CD14-positive monocyte (primary cell): ENCODE measurements at places on chromosomes 6 and 20.

DNA sequence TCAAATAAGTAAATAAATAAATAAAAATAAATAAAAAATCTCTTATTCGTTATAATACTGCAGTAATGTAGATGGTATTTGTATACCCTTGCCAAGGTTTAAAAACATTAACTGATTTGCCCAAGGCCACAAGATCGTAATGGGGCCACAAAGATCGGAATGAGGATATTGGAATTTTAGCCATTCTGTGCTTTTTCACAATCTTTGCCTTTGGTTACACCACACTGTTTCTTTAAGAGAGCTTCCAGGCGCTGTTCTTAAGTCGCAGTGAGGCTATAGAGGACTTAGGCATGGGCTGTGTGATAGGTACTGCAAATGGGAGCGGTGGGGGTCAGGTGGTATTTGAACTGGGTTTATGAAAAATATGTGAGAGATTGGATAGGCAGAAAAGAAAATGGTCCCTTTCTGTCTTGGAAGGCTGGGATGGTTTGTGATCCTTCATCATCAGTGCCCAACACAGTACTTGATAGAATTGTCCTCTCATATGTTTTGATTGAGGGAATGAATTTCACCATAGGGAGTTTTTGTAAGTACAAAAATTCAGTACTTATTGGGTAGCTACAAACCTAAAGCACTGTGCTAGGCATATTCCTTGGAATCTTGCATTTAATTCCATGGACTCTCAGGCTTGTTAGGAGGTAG, 1.4 kb downstream of the NUS1 start:
- DNase-seq, result no peak

- no peak for DNase-seq
These were observed 32.7 kb downstream of the CENPW start for GRCh38 chr6:126372626-126373025.

- DNase-seq, result no peak
These were observed 12.0 kb downstream of the PLAGL2 start for GRCh38 chr20:32195581-32195980.

GRCh38 chr20:24657196-24657595, 187.8 kb downstream of the SYNDIG1 start:
- DNase-seq, result no peak

GRCh38 chr6:4179960-4180651, 44.7 kb upstream of the ECI2 start:
- DNase-seq, result no peak

DNA sequence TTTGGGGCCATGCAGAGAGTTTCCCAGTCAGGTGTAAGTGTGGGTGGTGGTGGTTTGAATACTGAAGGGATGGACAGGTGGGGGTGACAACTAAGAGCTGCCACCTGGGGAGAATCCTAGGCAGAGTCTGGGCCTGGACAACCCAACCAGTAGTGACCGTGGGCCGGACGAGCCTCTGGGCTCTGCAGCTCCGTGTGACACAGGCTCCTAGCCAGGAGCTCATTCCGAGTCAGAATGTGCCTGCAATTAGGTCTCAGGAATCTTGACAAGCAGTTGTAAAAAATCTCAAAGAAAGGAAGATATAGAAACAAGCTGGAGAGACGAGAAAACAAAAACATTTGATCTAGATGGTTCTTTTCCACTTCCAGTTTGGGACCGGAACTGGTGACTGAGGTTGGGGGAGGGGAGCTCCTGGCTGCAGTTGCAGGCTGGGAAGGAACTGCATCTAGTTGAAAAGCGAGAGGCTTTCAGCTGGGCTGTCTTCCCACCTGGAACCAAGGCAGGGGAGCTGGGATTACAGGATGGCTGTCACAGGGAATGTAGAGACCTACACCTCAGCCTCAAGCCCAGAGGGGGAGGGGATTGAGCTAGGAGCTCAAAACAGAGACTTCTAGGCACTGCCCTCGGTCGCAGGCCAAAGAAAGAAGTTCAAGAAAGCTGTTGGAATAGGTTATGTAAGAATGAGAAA, 156.9 kb downstream of the PAX1 start:
- DNase-seq, result no peak

DNA sequence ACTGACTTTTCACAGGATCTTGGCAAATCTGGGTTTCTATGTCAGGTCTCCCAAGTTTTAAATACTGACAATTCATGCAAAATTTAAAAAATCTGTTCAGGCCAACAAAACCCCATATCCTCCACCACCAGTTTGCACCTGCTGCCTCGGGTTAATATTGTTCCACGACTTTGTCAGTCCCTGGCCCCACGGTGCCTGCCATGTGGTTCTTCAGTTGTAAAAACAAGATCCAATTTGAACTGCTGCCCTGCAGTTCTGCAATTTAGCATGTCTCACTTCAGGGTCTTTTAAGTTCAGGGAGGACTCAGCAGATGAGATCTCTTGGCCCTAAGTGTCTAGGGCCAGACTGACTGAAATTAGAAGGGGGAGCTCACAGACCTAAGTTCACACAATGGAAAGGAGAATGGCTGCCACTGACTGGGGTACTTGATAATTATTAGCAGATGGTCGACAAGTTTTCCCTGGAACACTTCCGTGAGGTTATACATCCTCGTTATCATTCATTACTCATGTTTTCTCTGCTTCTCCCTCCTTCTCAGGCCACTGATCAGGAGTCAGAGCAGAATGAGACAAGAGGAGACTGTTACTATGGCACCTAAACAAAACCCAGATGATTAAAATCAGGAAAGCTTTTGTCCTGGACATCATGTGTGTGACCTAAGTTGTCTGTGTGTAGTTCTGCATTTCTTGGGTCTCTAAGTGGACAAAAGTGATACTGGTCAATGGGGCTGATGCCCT, 223.6 kb downstream of the KIF16B start:
- no peak for DNase-seq

GRCh38 chr20:35359335-35359950, 52.3 kb downstream of the UQCC1 start:
- DNase-seq, result no peak

DNA sequence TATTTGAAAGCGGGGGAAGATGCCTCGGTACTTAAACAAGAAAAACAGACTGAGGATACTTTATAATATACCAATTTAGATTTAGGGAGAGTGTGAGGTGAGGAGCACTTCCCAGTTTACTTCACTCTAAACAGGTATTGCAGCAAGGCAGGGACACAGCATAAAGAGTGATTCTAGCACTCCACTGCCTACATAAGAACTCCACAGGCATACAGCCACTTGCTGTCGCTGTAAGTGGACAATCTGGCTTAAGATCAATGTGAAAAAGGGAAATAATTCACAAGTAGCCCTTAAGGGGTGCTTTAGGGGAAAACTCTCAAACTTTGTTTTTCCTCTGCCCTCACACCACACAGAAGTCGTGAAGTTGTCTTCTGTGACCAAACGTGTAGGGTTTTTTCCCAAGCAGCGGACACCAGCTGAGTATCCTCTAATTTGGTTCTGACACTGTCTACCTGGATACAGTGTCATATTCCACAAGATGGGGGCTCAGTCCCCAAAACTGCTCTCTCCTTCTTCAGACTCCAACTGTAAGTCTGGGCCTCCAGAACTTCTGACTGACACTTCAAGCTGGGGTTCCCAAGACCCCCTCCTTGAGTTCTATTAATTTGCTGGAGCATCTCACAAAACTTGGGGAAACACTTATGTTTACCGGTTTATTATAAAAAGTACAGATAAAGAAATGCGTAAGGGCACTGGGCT, 9.3 kb downstream of the ADNP start:
- no peak for DNase-seq

GRCh38 chr20:10670501-10671220, 3.1 kb downstream of the JAG1 start:
- no peak for DNase-seq
